ENCODE measurements at places on chromosomes 12 and 14.

- no peak for DNase-seq
Measured at GRCh38 chr14:75711796-75712211, 50.8 kb downstream of the TTLL5 start.

- DNase-seq = no peak
Measured at GRCh38 chr12:14043776-14044175, 62.4 kb upstream of the GRIN2B start.

GRCh38 chr14:69050240-69051184, 71.4 kb upstream of the ACTN1 start:
- no peak for DNase-seq

GRCh38 chr14:104069541-104069940, 16.0 kb upstream of the ASPG start:
- no peak for DNase-seq

Data from forelimb muscle (tissue), 1 donor.